Smooth muscle cell of the pulmonary artery (primary cell): ENCODE measurements at places on chromosomes 2 and 18. TPM values are rescaled to one million over a fixed set of nuclear protein-coding genes. Genes with fewer than 3 reads are reported as not detected.

CXCR1 gene
- not detected in 2 replicates for total RNA-seq

GAD1 gene
- total RNA-seq: 0.07 TPM in 1 of 2 replicates, not detected in the other

CPO gene
- not detected in 2 replicates for total RNA-seq

CTAGE1 gene
- 0.07 TPM in 1 of 2 replicates, not detected in the other for total RNA-seq

ALLC gene
- not detected in 2 replicates for total RNA-seq

ALPG gene
- not detected in 2 replicates for total RNA-seq

DCDC2C gene
- not detected in 2 replicates for total RNA-seq

SCTR gene
- total RNA-seq: not detected in 2 replicates

ANKZF1 gene
- total RNA-seq: 41.4 and 52.1 TPM in 2 replicates

STK39 gene
- 12.8 and 16.5 TPM in 2 replicates for total RNA-seq

CDH7 gene
- total RNA-seq: not detected in 2 replicates

M1AP gene
- total RNA-seq: 0.23 and 0.26 TPM in 2 replicates

ANKRD53 gene
- 0.20 and 0.30 TPM in 2 replicates for total RNA-seq

BOLL gene
- total RNA-seq: not detected in 2 replicates

NEURL3 gene
- 0.20 TPM in 1 of 2 replicates, not detected in the other for total RNA-seq

C18orf54 gene
- 2.7 and 5.7 TPM in 2 replicates for total RNA-seq

NGEF gene
- 1.3 and 5.7 TPM in 2 replicates for total RNA-seq

GPAT2 gene
- 30.6 and 32.3 TPM in 2 replicates for total RNA-seq

TMEM131 gene
- total RNA-seq: 38.2 and 42.2 TPM in 2 replicates

SPC25 gene
- total RNA-seq: 0.17 and 1.1 TPM in 2 replicates

IL37 gene
- not detected in 2 replicates for total RNA-seq

EXOC6B gene
- total RNA-seq: 51.2 and 52.3 TPM in 2 replicates

ACADL gene
- total RNA-seq: 0.33 and 1.7 TPM in 2 replicates

GPR39 gene
- total RNA-seq: 3.3 and 6.4 TPM in 2 replicates

CAPN10 gene
- total RNA-seq: 20.8 and 33.1 TPM in 2 replicates

RUFY4 gene
- total RNA-seq: not detected in 2 replicates

RAB6C gene
- not detected in 2 replicates for total RNA-seq

TRIM43 gene
- total RNA-seq: not detected in 2 replicates

TCF7L1 gene
- total RNA-seq: 5.1 and 5.2 TPM in 2 replicates
